Activated CD4-positive, alpha-beta T cell treated with anti-CD3 and anti-CD28 coated beads for 36 hours (primary cell): ENCODE measurements at places on chromosomes 6 and 20. TPM values are rescaled to one million over a fixed set of nuclear protein-coding genes. Genes with fewer than 3 reads are reported as not detected.

The RIMS4 gene
- not detected for total RNA-seq

The PTK6 gene
- 0.48 TPM for total RNA-seq

The UCKL1 gene
- total RNA-seq, result 28.3 TPM

The GSTA1 gene
- total RNA-seq, result not detected

The TRIM10 gene
- total RNA-seq, result 0.16 TPM

The IFT52 gene
- 14.0 TPM for total RNA-seq

The TRIM15 gene
- 0.26 TPM for total RNA-seq

The PMEPA1 gene
- total RNA-seq, result 1.6 TPM

The ROS1 gene
- not detected for total RNA-seq

The BPIFB1 gene
- not detected for total RNA-seq

The CASS4 gene
- total RNA-seq, result 5.6 TPM

The PAX1 gene
- not detected for total RNA-seq

The SYNJ2 gene
- 30.1 TPM for total RNA-seq

The CFB gene
- 0.96 TPM for total RNA-seq

The PTGIS gene
- total RNA-seq, result 0.43 TPM

The SNAP91 gene
- not detected for total RNA-seq

The KCNB1 gene
- not detected for total RNA-seq

The SUPT3H gene
- 15.5 TPM for total RNA-seq

The SMOC2 gene
- not detected for total RNA-seq

The LSM2 gene
- 112 TPM for total RNA-seq

The FKBP5 gene
- total RNA-seq, result 141 TPM

The PKHD1 gene
- 0.02 TPM for total RNA-seq

The LST1 gene
- 11.1 TPM for total RNA-seq

The MARCKS gene
- total RNA-seq, result 0.27 TPM

The C20orf144 gene
- 0.16 TPM for total RNA-seq

The OR2J3 gene
- total RNA-seq, result not detected

The SMLR1 gene
- not detected for total RNA-seq

The EDN3 gene
- total RNA-seq, result 0.11 TPM

The POU5F1 gene
- total RNA-seq, result 0.21 TPM

The MAPK13 gene
- 63.0 TPM for total RNA-seq

The PPP1R3D gene
- total RNA-seq, result 4.7 TPM

The EFCAB8 gene
- 0.40 TPM for total RNA-seq

The SFT2D1 gene
- total RNA-seq, result 39.8 TPM

The CFAP61 gene
- total RNA-seq, result 0.51 TPM

The VSX1 gene
- total RNA-seq, result not detected

The DEFB132 gene
- not detected for total RNA-seq

The SCRT2 gene
- total RNA-seq, result not detected

The PRICKLE4 gene
- not detected for total RNA-seq

The STMND1 gene
- total RNA-seq, result not detected
